Kidney epithelial cell (primary cell): ENCODE measurements at places on chromosomes 2 and 18.

GRCh38 chr2:43198263-43198662, 28.1 kb downstream of the ZFP36L2 start:
- no peak for DNase-seq

- DNase-seq: peak; percentile 98
These were observed 44.9 kb upstream of the YWHAQ start for GRCh38 chr2:9675415-9676351.

GRCh38 chr2:15158532-15158931, 402.6 kb downstream of the NBAS start:
- no peak for DNase-seq

DNA sequence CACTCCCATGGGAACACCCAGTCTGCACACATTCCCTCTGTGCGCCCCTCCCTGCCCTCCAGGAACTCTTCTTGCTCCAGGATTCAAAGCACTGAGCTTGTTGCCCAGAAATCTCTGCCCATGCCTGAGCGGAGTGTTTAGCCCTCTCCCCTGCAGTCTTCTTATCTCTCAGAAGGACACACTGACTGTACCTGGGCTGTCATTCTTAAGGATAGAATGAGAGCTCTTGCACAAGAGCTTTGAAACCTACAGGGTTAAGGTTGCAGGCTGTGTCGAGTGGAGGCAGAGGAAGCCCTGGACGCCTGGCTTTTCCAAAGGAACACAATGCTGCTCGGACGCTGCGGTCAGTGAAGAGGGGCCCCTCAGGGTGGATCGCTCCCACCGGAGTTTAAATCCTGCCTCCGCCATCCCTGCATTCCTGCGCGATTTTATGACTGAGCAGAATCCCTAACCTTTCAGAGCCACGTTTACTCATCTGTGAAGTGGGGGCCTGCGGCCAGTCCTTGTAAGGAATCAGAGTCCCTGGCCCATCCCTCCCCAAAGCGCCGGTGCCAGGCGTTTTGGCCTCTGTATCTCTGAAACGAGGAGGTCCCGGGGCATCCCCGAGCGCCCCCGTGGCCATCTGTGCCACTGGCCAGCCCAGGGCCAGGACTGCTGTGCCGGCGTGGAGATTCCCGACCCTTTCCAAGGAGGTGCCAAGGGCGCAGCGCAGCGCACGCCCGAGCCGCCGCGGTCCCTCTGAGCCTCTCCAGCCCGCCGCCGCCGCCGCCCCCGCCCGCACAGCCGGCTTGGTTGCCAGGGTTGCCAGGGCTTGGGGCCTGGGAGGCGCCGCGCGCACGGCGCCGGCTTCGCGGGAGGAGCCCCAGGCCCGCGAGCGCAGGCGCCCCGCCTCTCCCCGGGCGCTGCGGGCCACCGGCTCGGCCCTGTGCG, 58.9 kb downstream of the FAM168B start:
- no peak for DNase-seq

GRCh38 chr2:175234153-175234552, 52.6 kb upstream of the ATP5MC3 start:
- no peak for DNase-seq

GRCh38 chr18:67145586-67146292, 370.8 kb downstream of the DSEL start:
- no peak for DNase-seq

DNA sequence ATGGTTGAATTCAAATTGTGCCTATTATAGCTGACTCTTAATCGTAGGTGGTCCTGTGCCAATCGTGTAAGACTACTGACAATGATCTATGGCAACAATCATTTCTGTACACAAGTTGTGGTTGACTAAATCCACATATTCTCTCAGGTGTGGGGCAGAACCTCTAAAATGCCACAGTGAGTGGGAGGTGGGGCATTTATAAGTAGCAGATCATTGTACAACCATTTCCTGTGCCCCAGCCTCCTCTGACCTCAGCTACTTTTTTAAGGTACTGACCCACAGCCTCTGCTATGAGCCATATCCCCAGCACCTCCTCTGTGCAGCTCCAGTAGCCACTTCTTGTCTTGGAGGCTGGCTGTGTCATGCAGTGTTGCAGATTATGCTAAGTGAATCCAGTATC, 48.6 kb upstream of the RAPH1 start:
- peak; percentile 73 for DNase-seq

- DNase-seq: no peak
These were observed 87.6 kb downstream of the NRP2 start for GRCh38 chr2:205769879-205770278.

- peak; percentile 21 for DNase-seq
These were observed 222.4 kb downstream of the WDR7 start for GRCh38 chr18:56873441-56874140.

- DNase-seq: no peak
These were observed 120.6 kb upstream of the BOD1L2 start for GRCh38 chr18:57026316-57026715.

- no peak for DNase-seq
These were observed 138.7 kb downstream of the TDRD15 start for GRCh38 chr2:21262426-21262940.

DNA sequence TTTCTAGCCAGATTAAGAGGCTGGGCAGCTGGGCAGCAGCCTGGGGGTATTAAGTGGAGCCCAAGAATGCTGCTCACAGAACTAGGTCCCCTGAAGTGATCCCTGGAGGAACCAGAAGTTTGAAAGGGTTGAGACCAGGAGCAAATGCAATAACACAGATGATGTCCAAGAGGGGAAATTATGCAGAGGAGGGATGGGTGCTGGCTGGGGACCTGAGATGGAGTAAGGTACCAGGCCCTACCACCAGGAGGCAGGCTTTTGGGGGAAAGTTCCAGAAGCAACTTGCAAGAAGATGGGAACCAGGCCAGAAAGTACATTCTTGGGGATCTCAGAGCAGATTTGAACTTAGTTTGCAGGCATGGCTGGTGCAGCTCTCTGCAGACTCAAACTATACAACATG, 175.1 kb downstream of the NCK2 start:
- peak; percentile 1 for DNase-seq

GRCh38 chr2:238649123-238649522, 198.8 kb upstream of the TWIST2 start:
- no peak for DNase-seq

DNA sequence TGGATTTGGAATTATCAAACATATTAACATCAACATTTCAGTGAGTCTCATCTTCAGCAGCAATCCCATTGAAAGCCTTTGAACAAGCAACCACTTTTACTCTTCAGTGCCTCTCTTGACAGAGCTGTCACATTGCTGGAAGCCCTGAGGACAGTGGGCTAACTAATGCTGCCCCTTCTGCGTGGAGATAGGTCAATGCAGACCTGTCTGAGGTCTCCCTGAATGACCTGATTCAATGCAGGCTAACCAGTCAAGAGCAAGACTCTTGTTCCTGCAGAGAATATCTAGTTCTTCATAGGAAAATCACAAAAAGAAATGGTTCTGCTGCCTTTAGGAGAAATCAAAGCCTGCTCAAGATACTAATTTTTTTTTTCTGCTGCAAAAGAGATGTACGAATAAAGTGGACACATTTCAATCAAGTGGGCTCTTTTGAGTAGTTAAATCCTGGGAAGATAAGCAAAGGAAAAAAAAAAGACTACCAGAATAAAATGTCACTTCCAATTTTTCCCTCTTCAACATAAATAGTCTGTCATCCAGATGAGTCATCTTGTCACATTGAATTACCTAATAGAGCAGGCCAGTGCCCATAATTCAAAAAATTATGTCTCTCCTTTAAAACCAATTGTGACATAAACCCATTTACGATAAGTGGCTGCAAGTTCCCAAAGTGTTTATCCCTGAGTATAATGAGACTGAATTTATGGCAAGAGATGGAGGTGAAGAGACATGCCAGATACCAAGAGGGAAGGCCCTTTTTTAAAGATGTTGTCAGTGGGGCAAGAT, 1269.0 kb upstream of the DDX18 start:
- DNase-seq: no peak

GRCh38 chr18:55763805-55764204, 175.8 kb upstream of the TCF4 start:
- DNase-seq: no peak

DNA sequence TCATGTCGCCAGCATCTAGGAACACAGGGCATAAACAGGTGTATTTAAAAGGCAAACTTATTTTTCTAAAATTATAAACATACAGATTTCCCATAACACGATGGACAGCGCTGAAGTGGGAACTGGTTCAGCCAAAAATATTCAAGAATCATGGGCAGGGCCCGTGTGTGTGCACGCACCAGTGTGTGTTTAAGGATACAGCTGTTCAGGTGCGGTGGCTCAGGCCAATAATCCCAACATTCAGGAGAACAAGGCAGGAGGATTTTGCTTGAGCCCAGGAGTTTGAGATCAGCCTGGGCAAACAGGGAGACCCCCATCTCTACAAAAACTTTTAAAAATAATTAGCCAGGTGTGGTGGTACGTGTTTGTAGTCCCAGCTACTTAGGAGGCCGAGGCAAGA, 288.6 kb upstream of the HDAC4 start:
- DNase-seq: no peak

DNA sequence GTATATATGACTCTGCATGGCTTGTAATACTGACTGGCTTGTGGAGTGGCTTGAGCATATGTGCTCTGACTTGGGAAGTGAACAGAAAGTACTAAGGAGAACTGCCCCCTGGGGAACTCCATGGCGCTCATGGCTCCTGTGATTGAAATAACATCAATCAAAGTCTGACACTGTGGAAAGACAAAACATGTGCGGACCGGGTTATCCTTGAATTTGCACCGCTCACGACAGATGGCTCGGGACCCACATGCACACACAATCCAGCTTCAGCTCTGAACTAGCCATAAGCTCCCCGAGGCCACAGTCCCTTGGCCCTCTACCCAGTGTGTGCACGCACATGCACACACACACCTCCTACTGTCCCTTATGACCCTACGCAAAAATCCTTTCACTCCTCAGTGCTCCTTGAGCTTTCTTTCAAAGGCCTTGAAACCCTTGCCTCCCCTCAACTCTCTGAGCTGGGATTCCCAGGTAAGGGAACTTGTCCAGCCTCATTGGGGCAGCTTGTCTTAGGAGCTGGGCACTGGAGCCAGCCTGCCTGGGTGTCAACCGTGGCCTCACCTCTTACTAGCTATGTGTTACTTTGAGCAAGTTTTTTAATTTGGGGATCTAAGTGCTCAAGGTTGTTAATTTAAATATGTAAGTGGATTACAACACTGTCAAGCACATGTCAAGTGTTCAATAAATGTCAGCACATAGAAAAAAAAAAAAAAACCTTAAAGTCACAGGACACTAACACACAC, 43.6 kb downstream of the MRPS5 start:
- no peak for DNase-seq

DNA sequence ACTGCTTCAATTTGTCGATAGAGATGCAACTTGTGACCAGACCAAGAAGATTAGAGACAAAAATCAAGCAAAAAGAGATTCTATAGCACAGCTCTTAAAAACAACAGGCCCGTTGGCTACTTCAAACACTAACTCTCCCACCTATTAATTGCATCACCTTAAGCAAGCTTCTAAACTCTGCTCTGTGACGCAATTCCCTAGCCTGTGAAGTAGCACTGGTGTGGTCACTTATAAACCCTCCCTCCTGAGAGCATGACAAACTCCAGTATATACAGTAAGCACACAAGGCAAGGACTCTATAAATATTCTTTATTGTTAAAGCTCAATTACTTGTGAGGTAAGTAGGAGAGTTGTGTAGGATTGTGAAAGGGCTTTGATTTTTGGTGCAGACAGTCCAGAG, 72.3 kb downstream of the CMPK2 start:
- peak; percentile 43 for DNase-seq

DNA sequence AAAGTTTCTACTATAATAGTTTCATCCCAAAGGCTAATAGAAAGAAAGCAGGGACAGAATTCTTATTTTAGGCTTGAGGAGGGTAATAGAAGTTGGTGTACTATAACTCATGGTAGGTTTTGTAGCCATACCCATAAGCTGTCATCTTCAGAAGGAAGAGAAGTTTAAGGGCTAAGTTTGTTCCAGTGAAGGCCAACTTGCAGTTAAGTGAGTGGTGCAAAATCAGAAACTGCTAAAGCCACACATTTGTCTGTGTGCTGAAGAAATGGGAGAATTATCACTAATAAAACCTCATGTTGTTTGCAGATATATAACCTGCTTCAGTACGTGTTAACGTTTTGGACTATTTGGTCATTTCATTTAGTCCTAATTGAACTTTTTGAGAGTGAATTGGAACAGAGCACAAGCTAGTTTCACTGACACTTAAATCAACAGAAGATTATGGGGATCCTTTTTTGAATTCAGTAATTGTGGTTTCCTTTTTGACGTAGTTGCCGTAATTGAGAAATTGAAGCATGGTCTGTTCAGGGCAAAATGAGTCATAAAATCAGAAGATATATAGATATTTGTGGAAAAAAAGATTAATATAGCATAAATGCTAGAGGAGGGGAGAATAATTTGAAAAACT, 69.1 kb downstream of the PHLPP1 start:
- DNase-seq: no peak
